ENCODE measurements at places on chromosomes 7 and 10.

DNA sequence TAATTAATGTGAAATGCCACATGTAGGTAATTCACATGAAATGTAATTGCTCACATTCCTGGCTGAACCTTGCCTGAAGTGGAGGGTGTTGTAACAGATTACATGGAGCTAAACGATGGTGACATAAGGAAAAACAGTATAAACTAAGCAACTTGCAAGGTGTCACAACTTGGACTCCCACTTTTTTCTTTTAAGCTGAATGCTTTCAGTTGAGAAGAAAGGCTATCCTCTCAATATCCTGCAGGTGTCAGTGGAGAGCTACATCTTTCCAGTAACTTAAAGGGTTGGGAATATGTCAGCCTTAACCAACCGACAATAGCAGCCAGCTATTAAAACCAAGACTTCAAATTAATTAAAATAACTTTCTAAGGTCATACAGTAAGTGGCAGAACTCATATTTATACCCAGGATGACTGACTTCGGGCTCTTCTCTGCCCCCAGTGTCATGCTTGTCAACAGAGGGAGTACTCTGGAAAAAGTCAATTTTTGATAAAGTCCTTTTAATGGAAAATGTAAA lies 33.7 kb downstream of the NRBF2 start:
- DNase-seq: no peak

- DNase-seq: no peak
Measured at GRCh38 chr10:94052866-94053791, 59.4 kb downstream of the PLCE1 start.

GRCh38 chr10:50794490-50794889 lies 54.8 kb downstream of the ASAH2B start:
- DNase-seq: no peak

DNA sequence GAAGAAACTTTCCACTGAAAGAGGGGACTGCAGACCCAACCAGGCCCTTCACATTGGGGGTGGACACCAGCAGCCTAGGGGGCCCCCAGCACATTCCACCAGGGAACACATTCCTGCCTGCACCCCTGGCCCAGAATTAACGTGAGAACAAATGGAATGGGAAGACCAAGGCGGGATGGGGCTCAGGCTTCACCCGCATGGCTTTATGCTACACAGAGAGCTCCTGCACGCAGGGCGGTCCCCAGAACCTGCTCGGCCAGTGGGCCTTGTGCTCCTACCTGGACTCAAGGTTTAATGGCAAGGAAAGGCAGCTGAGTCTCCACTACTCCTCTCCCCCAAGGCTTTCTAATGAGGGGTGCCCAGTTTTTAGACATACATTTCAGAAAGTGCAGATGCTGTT lies 146.3 kb upstream of the GPR26 start:
- DNase-seq: no peak

GRCh38 chr7:7178906-7179305 lies 3.4 kb upstream of the C1GALT1 start:
- DNase-seq: no peak

DNA sequence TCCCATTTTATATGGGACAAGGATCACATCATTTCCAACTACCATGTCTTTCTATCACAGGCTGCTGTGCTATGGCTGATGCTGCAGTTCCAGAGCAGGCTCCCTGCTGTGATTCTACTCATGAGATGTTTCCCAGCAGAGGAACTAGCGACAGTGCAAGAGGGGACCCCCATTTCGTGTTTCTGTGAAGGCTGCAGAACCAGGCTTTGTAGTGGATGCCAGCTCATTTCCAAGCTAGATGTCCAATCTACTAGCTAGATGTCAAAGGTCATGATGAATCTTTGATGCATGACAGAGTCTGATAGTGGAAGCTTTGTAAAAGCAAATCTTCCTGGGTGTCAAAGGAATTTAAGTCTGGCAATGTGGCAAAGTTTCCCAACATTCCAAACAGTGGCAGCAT lies 21.2 kb upstream of the MYO3A start:
- no peak for DNase-seq

DNA sequence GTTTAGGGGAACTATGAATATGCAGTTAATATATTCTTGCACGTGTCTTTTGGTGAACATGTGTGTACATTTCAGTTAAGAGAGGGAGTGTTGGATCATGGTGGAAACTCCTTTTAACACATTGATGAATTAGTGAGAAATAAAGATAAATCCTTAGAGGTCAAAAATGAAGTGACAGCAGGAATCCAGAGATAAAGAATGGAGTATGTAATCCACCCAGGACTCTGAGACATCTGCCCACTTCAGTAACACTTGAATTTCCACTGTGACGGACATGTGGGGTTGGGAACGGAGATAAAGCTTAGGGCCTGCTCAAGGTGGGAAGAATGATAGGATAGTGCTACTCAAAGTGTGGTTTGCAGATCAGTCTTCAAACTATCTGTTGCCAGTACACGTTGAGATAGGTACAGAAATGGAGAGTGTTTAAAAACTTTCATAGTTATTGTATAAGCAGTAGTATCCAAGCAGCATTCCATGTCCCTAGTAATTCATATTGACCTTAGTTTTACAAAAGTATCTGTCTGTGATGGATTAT lies 6.6 kb upstream of the RELN start:
- no peak for DNase-seq

DNA sequence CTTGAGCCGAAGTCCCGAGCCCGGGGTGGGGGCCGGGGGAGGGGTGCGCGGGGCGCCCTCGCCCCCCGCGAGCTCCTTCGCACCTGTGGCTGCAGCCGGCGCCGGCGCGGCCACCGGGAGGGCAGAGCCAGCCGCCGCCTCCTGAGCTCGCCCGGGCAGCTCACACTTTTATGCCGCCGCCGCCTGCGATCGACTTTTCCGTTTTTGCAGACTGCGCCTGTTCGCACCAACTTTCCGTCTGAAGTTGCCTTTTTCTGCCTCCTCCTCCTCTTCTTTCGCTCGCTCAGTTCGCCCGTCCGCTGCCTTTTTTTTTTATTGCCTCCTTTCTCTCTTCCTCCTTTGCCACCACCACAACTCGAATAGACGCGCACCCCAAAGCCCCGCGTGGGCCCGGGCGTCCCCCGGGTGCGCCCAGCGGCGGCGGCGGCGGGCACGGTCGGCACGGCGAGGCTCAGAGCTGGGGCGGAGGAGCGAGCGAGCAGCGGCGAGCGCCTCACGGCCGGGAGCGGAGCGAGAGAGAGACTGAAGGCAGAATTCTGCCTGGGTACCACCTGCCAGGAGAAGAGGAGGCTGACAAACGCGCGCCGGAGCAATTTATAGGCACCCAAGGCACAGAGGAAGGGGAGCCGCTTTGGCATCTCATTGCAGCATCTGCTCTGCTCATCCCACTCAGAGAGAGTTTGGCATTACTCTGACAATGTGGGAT lies at the start of gene C1QL3:
TSS of gene C1QL3 (minus strand) at position 569 of the 706 bp plus-strand sequence. CDS start 814 bp downstream, outside the sequence.
- DNase-seq: no peak

DNA sequence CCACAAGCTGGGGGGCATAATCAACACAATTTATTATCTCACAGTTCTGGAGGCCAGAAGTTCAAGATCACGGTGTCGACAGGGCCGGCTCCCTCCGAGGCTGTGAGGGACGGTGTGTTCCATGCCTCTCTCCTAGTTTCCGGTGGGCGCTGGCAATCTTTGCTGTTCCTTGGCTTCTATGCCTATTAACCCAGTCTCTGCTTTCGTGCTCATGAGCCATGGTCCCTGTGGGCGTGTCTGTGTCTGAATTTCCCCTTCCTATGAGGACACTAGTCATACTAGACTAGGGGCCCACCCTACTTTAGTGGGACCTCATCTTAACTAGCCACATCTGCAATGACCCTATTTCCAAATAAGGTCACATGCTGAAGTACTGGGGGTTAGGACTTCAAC lies 29.4 kb downstream of the HIPK2 start:
- no peak for DNase-seq

- DNase-seq: no peak
Measured at GRCh38 chr10:25639646-25640045, 294.4 kb upstream of the MYO3A start.

- no peak for DNase-seq
Measured at GRCh38 chr10:82575318-82575717, 700.3 kb downstream of the NRG3 start.

GRCh38 chr10:50528206-50528605 lies 95.5 kb downstream of the SGMS1 start:
- DNase-seq: no peak

GRCh38 chr7:22594020-22594419 lies 94.0 kb upstream of the STEAP1B start:
- DNase-seq: no peak

- no peak for DNase-seq
Measured at GRCh38 chr7:7223250-7223649, 40.9 kb downstream of the C1GALT1 start.

GRCh38 chr10:83555264-83555663 lies 584.0 kb upstream of the GHITM start:
- no peak for DNase-seq

GRCh38 chr7:155324918-155325235 lies 27.2 kb downstream of the INSIG1 start:
- no peak for DNase-seq

- DNase-seq: no peak
Measured at GRCh38 chr7:90236721-90237289, 8.2 kb upstream of the CFAP69 start.

All from GOT3 (cell line).